ENCODE measurements at places on chromosomes 5 and 9. TPM values are rescaled to one million over a fixed set of nuclear protein-coding genes. Genes with fewer than 3 reads are reported as not detected.

The SPATA31E1 gene
- total RNA-seq, result not detected

The DMGDH gene
- not detected for total RNA-seq

The SLC4A9 gene
- not detected for total RNA-seq

The LHX2 gene
- total RNA-seq, result 1.1 TPM

The FYB1 gene
- total RNA-seq, result 0.60 TPM

The IRX2 gene
- not detected for total RNA-seq

The PDE8B gene
- not detected for total RNA-seq

The PIP5K1B gene
- not detected for total RNA-seq

The CARD9 gene
- not detected for total RNA-seq

The HACD4 gene
- total RNA-seq, result 0.24 TPM

The IGFBPL1 gene
- not detected for total RNA-seq

The AFAP1L1 gene
- 14.3 TPM for total RNA-seq

The ARSK gene
- total RNA-seq, result 11.4 TPM

The SLC36A3 gene
- not detected for total RNA-seq

The DRD1 gene
- total RNA-seq, result not detected

The G3BP1 gene
- 129 TPM for total RNA-seq

The TAF1L gene
- total RNA-seq, result not detected

The PAPPA gene
- 0.20 TPM for total RNA-seq

The PCDHGB1 gene
- total RNA-seq, result 10.9 TPM

The MCIDAS gene
- under 0.01 TPM for total RNA-seq

Data from RPMI7951 (cell line).